Amniotic stem cell (primary cell): ENCODE measurements at places on chromosomes 7 and 10.

- no peak for DNase-seq
Measured at GRCh38 chr7:134478707-134479106, 19.8 kb upstream of the AKR1B1 start.

- no peak for DNase-seq
Measured at GRCh38 chr10:122727426-122727825, 27.8 kb upstream of the C10orf120 start.

GRCh38 chr7:72234086-72234485 is 178.1 kb downstream of the CALN1 start:
- no peak for DNase-seq

- DNase-seq = no peak
Measured at GRCh38 chr10:77011874-77012811, 625.5 kb downstream of the KCNMA1 start.

DNA sequence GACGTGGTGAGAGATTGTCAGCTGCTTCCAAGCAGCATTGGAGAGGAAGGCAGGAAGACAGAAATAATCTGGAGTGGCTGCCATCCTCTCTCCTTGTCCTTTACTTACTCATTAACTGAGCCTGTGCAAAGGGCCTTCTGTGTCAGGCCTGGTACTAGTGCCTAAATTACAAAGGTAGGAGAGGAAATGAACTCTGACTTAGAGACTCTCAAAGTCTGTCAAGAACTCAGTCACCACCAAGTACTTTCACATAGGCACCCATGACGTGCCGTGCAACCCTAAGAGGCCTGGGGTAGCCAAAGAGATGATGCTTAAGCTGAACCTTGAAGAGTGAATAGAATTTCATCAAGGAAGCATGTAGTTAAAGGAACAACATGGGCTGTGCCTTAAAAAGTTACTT is 866.9 kb downstream of the LRMDA start:
- no peak for DNase-seq

GRCh38 chr7:2698581-2699288 is 10.7 kb downstream of the AMZ1 start:
- DNase-seq = no peak

GRCh38 chr7:70352906-70353305 is 754.6 kb downstream of the AUTS2 start:
- DNase-seq = no peak

- no peak for DNase-seq
Measured at GRCh38 chr10:110717781-110718589, 73.8 kb downstream of the RBM20 start.

DNA sequence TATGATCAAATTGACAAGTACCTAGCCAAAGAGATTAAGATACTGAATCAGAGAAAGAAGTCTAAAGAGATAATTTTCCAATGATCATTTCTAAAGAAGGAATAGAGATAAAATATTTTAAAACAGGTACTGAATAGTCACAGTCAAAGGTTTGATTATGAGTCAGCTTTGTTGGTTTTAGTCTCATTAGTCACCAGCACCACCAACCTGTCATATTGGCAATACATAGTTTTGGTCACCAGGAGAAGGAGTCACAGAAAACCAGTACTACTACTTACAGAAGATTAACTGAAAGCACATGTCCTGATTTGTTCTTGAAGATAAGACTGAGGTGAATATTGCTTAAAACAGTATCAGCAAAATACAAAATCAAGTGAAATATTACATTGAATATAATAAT is 34.6 kb downstream of the ZEB1 start:
- no peak for DNase-seq

DNA sequence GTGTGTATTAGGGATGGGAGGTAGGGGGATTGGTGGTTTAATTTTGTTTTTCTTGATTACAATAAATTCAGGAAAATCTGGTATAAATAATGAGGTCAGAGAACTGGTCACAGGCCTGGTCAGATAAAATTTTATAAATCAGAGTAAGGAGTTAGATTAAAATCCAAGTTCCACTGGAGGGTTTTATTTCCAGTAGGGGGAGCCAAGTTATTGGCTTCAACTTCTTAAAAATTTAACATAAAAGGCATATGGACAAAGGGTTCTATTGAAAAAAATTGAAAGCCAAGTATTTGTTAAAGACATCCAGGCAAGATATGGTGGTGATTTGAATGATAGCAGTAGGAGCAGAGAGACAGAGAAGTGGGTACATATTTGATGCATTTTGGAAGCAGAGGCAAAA is 763.3 kb downstream of the SORCS1 start:
- no peak for DNase-seq

GRCh38 chr7:144670218-144670617 is 165.6 kb downstream of the TPK1 start:
- no peak for DNase-seq

DNA sequence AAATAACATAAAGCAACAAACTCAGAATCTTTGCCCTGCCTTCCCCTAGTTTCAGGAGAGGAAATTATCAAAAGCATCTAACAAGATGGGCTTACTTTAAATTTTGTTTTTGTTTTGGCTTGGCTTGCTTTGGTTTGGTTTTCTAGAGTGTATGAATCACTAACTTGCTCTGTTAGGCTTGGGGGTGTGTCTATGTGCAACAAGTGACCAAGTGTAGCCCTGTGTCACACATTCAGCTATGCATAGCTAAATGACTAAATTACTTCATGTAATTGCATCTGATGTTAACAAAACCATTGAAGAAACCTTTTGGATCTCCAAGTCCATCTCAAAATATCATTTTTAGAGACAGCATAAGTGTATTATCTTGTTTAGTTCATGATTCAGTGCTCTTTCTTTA is 251.0 kb downstream of the TFEC start:
- no peak for DNase-seq

DNA sequence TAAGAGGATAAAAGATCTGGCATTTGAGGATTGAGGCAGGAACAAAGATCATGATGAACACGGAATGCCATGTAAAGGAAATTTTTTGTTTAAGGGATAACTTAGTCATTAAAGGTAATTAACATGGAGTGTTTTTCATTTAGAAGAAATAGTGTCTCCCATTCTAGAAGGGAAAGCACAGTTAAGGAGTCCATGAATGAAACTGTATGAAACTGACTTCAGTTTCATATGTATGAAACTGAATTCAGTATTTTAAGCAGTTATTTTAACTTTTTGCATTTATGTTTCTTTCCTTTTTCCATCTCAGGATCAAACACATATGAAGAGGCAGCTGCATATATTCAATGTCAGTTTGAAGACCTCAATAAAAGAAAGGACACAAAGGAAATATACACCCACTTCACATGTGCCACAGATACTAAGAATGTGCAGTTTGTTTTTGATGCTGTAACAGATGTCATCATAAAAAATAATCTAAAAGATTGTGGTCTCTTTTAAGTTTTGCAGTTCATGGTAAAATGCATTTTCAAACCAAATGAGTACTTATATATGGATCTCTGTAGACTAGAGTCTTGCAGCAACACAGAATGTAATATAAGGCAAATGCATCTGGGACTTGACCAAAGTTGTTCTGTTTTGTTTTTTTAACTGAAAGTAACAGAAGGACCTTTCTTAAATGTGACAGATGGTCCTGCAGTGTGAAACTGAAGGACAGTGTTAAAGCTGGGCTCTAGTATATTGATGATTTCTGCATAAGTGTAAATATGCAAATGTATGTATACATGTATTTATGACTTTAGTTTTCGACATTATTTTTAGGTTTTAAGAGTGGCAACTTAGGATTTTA is 82.6 kb downstream of the GNAI1 start:
- DNase-seq = no peak

DNA sequence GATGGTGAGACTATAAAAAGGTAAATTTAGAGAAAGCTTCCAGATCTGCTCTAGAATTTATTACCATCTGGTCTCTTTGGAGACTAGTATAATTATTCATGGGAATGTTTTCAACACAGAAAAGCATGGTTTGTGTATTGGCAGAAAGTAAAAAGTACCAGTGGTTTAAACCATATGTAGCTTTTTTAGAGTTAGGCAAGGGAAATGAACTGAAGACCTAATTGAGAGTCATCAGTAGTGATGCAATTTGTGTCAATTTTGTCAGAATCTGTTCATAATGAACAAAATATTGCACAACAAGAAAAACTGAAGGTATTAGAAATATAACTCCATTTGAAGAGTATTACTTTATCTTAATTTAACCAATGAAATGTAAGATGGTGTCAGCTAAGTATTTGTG is 181.4 kb downstream of the ADK start:
- DNase-seq = no peak

GRCh38 chr7:5441840-5442503 is 18.3 kb upstream of the TNRC18 start:
- DNase-seq = no peak

- no peak for DNase-seq
Measured at GRCh38 chr10:65196111-65196510, 1674.9 kb downstream of the REEP3 start.

GRCh38 chr10:43347997-43348396 is 23.4 kb upstream of the FXYD4 start:
- no peak for DNase-seq

DNA sequence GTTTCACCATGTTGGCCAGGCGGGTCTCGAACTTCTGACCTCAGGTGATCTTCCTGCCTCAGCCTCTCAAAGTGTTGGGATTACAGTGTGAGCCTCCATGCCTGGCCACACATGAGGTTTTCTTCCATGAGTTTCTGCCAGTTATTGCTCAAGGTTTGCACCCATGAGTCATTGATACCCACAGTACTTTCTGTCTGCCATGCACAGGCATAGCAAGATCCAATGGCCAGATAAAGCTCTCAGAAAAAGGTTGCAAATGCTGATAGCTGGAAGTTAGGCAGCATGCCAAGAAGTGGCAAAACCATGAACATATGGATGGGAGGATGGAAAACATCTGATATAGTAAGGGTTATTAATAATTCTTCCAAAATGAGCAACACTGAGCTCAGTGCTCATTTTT is 298.7 kb upstream of the NRG3 start:
- DNase-seq = no peak
